Kasumi-1 (cell line): ENCODE measurements at places on chromosomes 3 and 15.

GRCh38 chr15:91132079-91132478, 32.0 kb downstream of the SV2B start:
- no peak for DNase-seq

- no peak for DNase-seq
Measured at GRCh38 chr15:84666373-84666772, 8.4 kb upstream of the NMB start.

GRCh38 chr3:47405820-47406761, 25.3 kb downstream of the PTPN23 start:
- DNase-seq = no peak

DNA sequence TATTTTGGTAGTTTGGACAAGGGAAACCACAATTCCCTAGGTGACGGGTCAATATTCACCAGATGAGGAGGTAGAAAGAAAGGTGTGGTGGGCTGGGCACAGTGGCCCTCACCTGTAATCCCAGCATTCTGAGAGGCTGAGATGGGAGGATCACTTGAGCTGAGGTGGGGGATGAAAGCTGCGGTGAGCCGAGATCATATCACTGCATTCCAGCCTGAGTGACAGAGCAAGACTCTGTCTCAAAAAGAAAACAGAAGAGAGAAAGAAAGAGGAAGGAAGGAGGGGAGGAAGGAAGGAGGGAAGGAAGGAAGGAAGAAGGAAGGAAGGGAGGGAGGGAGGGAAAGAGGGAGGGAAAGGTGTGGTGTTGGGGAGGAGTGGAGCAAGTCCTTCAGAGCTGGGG, 56.1 kb upstream of the RNF7 start:
- DNase-seq = no peak

DNA sequence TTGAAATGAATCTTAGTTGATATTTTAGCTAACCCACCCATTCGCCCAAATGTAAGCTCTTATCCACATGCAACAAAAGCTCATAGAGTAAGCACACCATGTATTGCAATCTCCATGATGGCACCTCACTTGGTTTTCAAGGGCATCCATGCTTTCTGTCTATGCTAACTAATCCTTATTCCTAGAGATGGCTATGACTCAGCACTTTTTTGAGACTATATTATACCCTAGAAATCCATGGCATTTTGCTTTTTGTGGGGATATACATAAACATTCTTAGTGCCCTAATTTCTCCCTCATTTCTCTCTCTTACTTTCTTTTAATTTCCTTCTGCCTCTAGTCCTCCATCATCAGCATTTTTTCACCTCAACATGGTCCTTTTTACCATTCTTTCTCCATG, 168.5 kb upstream of the STT3B start:
- no peak for DNase-seq

GRCh38 chr3:36512555-36512954, 132.3 kb downstream of the STAC start:
- no peak for DNase-seq

DNA sequence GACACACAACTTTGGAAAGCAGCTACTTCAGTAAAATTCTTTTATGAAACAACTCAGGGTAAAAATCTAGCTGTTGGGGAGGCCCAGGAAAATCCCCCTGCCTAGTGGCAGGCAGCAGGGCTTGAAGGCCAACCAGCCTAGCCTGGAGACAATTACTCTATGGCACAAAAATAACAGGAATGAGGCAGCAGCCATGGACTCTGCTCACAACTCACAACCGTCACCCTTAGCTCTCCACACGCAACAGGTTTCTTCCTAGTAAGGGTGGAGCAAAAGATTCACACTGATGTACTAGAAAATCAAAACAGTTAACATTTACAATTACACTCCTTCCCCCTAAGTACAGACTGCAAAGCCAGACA, 530 bp upstream of the FBXL22 start:
- no peak for DNase-seq

- no peak for DNase-seq
Measured at GRCh38 chr3:125042725-125043406, 12.9 kb downstream of the HEG1 start.

DNA sequence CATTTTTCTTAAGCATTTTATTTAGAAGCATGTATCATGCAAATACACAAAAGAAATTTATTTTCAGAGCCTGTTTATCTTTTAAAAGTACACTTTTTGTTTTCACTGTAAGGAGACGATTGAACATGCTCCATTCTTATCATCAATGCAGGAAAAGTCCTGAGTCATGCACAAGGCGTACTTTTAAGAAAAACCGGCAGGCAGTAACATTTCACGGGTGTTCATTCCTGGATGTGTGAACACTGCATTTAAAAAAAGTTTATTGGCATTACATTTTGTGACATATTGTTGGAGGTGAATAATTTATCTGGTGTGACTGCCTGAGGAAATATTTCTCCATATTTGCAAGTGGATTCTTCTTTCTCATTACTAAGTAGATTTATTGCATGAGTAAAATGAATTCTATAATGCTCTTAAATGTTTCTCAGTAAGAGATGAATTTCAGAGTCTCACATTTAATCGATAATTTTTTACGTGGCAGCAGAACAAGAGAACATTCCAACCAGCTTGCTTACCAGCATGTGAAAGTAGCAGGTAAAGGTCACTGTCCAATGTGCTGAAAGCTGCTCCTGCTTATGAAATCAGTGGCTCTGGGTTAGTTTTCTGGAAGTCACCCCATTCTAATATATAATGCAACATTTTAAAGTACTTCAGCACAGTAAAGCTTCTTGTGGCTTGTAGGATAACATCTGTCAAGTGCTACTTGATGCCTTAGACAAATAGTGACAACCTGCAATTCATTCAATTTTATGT, 87.0 kb downstream of the SV2B start:
- DNase-seq = peak; percentile 18

DNA sequence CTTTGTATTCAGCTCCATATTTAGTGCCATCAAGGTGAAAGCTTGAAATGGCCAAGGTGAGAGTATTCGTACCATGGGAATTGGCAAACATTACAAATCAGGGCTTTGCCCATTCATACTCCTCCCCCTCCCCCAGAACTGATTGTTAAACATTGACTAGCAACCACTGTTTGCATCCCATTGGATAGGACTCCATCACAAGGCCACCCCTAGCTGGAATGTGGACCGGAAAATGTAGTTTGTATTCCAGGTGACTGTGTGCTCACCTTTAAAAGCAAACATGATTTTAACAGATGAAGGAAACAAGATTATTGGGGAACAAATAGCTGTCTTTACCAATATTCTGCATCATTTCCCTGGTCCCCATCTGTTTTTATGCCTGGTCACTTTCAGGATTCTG, 14.1 kb downstream of the ST3GAL6 start:
- no peak for DNase-seq

- DNase-seq = peak; percentile 90
Measured at GRCh38 chr3:189132231-189132671, 39.5 kb upstream of the TPRG1 start.

GRCh38 chr15:78930577-78931388, 14.1 kb downstream of the CTSH start:
- DNase-seq = no peak

GRCh38 chr3:134029256-134029733, 430 bp downstream of the SLCO2A1 start:
- peak; percentile 14 for DNase-seq

- DNase-seq = no peak
Measured at GRCh38 chr3:168489301-168489700, 393.6 kb upstream of the GOLIM4 start.

GRCh38 chr3:167783781-167784180, 48.3 kb downstream of the SERPINI1 start:
- DNase-seq = no peak

DNA sequence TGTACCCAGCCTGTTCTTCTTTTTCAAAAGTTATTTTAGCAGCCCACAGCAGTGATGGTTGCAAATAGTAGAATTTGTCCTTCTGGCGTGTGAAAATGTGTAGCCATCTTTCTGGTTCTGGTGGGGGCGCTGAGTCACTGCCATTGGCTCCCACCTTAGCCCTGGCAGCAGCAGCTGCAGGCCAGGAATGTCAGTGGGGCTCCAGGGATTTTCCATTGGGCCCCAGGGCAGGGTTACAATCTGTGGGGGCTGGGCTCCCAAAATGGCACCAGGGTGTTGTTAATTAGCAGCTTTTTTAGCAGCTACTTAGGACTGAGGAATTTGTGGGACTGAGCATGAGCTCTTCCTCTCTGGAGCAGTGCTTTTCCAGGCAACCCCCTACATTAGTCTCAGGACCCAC, 38.9 kb downstream of the TOPAZ1 start:
- DNase-seq = no peak

- no peak for DNase-seq
Measured at GRCh38 chr3:155423526-155424322, 130.2 kb upstream of the STRIT1 start.
